ENCODE measurements at places on chromosomes 4 and X.

DNA sequence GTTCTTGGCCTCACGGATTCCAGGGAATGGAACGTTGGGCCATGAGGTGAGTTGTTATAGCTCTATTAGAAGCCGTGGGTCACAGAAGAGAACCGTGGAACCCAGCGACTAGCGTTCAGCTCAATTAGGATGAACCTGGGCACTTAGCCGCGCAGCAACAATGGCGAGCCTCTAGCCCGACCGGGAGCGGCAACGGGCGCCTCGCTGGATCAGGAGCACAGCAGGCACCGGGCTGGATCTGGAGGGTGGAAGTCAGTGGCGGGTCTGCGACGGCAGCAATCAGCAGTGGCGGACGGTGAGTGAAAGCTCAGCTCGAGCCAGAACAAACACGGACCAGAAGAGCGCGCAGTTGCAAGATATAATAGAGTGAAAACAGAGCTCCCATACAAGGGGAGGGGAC lies 34.2 kb downstream of the AGA start:
- DNase-seq = no peak

DNA sequence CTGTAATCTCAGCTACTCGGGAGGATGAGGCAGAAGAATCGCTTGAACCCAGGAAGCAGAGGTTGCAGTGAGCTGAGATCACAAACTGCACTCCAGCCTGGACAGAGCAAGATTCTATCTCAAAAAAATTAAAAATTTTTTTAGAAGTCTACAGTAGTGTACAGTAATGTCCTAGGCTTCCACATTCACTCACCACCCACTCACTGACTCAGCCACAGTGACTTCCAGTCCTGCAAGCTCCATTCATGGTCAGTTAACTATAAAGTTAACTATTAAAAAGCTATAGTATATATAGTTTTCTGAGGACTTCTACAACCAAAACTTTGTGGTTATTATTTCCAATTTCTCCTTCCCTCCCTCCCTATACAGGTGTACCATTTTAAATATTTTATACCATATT lies 34.7 kb upstream of the NEUROG2 start:
- no peak for DNase-seq

GRCh38 chr4:38442073-38442788 lies 221.8 kb upstream of the KLF3 start:
- DNase-seq = no peak

DNA sequence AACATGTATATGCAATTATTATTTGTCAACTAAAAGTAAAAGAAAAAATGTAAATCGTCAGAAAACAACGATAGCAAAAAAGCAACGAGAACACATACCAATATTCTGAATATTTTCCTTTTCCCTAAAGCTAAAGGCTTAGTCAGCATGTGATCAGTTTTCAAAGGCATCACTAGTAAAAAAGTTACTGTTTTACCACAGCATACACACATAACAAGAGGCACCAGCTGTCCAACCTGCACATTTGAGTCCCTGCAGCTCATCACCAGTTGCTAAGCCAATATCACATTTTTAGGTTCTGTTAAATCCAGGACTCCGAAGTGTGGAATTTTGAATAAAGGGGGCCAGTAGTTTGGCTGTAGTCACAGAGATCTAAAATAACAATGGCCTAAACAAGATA lies 203.8 kb downstream of the ADGRA3 start:
- DNase-seq = no peak

GRCh38 chr4:24979554-24979953 lies 51.2 kb downstream of the LGI2 start:
- DNase-seq = no peak

- no peak for DNase-seq
Measured at GRCh38 chr4:165680821-165681220, 192.2 kb upstream of the TLL1 start.

GRCh38 chr4:74157561-74158465 lies at the start of gene MTHFD2L:
TSS of gene MTHFD2L (plus strand) at chr4:74158118. CDS start at chr4:74158139, 21 bp downstream.
- DNase-seq = peak; percentile 98

- DNase-seq = no peak
Measured at GRCh38 chr4:108889696-108890483, 127.0 kb upstream of the ETNPPL start.

DNA sequence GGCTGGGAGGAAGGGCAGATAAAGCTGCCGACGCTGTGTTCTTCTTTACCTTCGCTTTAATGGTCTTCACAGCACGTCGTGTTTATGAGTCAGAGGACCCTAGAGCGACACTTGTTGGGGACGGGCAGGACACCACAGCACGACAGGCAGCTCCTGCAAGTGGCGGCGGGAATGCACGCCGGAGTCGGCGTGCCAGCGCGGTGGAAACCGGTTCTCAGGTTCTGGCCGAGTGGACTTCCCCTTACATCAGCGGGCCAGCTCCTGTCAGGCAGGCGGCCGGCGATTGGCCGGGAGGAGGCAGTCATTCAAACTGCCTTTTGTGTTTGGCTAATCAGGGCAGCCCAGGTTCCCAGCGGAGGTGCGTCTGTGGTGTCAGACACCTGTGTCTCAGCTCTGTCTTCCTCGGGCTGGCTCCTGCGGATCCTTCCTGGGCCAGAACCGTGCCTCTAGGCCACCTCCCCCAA lies 150.9 kb downstream of the SHROOM3 start:
- peak; percentile 45 for DNase-seq

GRCh38 chrX:19642241-19643109 lies 127.2 kb upstream of the MAP3K15 start:
- DNase-seq = no peak
